Inflammatory macrophage treated with lipopolysaccharide for 1 hour (primary cell): ENCODE measurements at places on chromosomes 3 and 15.
A peak's percentile ranks its signal among the peaks of the same experiment; 100 is the strongest.

DNA sequence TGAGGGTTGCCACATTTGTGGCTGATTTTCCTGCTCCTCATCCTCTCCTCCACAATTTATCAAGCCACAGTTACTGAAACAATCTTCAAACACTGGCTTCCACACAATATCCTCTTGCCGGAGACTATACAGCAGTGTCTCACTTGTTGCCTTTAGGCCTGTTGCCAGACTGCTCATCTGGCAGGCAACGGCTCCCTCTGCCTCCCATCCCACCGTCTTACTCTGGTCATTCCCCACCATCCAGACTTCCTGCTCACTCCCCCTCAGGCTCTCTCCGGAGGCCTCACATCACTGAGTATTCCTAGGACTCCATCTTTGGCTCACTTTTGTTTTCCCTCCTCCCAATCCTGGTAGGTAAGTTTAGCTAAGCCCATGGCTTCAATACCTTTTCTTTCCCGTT, 301.9 kb downstream of the IL20RB start:
- DNase-seq = no peak

DNA sequence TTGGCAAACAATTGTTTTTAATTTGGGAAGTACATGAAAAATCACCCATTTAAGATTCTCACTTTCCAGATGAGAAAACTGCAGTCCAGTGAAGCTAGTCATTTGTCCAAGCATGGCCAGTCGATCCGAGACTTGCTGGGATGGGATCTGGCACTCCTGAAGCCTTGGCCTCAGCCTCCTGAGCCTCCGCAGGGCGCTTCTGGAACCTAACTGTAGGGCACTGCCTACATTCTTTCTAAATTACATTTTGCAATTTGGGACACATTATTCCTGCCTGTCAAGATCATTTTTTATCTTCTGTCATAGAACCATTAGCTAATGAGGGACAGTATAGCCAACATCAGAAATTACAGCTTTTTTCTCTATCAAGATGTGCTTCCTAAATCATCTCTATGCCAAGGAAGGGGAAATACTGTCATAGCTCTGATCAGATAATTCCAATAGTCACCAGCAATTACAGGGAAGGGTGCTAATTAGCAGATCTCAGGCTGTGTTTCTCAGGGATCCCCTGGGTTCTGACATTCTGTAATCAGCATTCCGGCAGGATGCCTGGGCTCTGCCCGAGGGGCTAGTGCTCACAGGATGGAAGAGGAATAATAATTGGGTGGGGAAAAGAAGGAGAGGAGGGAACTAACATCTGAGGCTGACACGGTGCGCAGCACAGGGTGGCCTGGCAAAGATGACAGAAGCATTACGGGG, 28.3 kb downstream of the ANAPC13 start:
- DNase-seq = no peak

- no peak for DNase-seq
These were observed 338.6 kb downstream of the FOXP1 start for GRCh38 chr3:71244826-71245488.

- peak; percentile 31 for DNase-seq
These were observed 57.8 kb downstream of the CDC25A start for GRCh38 chr3:48130321-48130904.

DNA sequence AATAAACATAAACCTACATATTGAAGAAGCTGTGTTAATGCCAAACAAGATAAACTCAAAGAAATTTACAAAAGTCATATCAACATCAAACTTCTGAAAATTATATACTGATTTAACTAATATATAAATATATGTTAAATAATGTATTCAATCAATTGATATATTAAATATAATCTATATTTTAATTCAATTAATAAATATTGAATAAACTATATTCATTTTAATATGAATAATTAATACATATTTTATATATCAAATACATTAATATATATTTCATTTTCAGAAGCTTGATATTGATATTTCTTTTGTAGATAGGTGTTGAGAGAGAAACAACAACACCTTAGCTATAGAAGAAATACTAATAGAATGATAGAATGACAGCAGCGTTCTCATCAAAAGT, 768.1 kb downstream of the MECOM start:
- DNase-seq = no peak

- no peak for DNase-seq
These were observed 495 bp upstream of the NXPE3 start for GRCh38 chr3:101778385-101779046.

DNA sequence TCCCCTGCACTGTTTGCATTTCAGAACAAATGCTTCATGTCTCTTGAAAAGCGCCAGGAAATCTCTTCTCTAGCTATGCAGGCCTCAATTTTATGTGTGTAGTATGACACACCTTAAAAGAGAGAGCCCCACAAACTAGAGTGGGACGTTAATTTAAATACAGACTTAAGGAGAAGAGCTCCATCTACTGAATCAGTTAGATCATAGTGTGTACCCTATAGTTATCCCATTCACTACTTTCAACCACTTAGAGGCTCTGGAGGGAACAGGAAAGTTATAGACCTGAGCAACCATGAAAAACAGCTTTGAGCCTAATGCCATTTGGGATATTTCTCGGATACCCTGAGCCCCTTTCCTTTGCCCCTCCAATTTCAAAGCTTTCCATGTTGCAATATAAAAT, 153.7 kb downstream of the TIGIT start:
- DNase-seq = no peak

DNA sequence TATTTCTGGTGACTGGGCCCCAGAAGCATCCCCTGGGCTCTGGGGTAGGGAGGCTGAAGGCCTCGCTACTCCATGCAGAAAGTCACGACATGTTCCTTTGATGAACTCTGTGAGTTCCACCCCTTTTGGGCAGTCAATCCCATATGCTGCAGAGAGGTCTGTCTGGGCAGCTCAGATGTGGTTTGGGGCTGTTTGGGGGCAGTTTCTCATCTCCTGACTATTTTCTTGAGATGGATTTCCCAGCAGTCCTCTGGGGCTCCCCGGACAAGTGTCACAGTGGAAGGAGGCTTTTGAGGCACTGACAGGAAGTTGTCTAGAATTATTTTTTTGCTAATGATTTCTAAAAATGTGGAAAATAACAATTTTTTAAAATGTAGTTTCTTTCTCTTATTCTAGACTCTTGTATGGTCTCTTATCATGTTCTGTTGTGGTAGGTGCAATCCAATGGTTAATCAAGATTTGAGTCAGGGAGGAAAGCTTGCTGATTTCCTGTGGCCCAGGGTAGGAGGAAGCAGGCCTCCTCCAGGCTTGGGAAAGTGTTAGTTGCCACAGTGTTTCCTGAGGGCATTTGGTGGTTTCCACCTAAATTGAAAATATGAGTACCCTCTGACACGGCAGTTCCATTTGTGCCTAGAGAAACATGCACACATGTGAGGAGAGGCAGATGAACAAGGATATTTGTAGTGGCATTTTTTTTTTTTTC, 19.9 kb upstream of the TATDN2 start:
- DNase-seq = peak; percentile 97

DNA sequence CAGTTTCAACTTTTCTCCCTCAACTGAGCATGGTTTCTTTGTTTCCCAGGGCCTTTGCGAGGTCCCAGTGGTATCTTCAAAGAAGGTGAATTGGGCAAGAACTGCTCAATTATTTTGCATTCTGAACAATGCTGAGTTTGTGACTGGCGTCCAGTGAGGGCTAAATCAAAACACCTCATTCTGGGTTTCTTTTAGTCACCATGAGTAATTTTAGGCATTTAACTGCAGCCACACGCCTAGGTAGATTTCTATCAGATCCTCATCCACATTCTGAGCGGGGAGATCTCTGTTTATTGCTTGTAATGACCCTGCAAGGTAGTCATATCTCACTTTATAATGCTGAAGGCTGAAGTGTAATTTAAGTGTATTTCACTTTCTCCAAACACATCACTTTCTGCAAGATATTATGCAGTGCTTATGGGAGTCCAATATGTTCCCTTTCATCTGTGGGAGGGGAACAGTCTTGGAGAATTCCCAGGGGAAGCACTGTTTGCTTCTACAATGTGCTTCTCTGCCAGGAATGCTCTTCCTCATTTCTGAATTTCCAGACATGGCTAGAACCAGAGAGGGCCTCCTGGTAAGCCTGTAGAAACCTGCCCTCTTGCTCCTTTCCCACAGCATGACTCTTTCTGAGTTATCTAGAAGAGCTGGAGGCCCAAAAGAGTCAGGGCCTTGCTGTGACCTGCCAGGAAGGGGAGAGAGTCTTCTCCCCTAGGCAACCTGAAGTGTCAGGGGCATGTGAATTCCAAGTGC, 91.7 kb downstream of the FRMD4B start:
- no peak for DNase-seq

DNA sequence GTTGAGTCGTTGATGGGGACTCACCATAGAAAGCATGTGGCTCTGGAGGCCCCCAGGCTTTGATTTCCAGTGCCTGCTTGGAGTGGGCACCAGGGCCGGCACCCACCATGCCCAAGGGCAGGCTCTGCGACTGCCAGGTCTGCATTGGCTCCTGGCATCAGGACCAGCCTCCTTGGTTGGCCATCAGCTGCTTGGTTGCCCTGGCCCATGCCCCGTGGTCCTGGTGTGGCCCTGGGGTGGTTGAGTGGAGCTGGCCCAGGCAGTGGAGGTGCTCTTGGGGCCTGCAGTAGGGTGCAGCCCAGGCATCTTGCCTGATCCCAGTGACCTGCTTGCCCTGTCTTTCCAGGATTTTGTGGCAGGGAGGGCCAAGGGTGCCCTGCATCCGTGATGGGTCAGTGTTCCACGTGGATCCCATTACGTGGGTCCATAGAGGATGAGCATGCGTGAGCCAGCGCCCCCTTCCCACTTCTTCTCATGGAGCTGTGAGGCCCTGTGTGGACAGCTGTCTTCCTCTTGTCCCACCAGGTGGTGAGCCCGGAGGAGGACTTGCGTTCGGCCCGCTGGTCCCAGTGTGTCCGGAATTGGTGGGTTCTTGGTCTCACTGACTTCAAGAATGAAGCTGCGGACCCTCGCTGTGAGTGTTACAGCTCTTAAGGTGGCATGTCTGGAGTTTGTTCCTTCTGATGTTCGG, 187.0 kb downstream of the UBE3A start:
- DNase-seq = no peak
